HL-60 (cell line): ENCODE measurements at places on chromosomes 2 and 18.
A peak's percentile ranks its signal among the peaks of the same experiment; 100 is the strongest.

DNA sequence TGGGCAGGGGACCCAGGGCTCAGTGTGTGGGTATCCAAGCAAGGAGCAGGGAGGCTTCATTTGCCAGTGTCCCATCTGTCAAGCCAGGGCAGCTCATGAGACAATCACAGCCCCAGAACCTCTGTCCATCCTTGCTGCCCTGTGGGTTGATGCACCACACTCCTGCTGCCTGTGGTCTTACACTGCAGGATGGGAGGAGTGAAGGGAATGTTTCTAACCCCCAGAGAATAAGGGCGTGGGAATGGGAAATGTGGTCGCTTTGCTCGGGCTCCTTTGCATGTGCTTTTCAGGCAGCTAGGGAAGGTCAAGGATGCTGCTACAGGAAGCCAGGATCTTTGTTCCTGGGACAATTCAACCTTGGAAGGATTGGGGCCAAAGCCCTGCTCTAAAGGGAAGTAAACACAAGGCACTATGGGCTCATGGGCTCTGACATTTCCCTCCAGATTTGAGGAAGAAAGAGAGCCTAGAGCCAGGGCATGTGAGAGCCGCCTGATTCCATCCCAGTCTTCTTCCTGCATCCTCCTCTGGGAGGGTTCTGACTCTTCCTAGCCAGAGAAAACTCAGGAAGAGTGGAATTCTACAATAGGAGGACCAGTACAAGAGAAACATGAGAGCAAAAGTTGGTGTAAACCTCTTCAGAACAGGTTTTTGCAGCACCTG, 18.8 kb upstream of the MAP3K20 start:
- no peak for DNase-seq

GRCh38 chr18:59063300-59063906, 76.3 kb upstream of the SEC11C start:
- no peak for DNase-seq

DNA sequence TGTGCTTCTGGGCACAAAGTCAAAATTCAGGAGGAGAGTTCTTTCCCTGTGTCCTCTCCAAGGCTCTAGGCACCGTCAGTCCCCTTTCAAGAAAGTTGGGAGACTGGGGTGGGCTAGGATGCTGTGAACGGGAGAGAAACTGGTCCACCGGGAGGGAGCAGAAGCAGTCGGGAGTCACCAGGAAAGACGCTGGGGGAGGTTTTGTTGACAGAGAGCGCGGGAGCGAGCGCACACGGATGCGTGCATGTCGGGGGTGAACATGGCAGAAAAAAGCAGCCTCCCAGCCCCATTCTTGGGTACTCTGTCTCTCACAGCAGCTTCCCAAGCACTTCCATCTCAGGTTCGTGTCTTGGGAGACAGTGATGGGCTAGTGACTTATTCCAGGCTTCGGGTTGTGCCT, 97.1 kb upstream of the PXDN start:
- DNase-seq: no peak

- no peak for DNase-seq
Observed at GRCh38 chr18:62331581-62332356, 6.7 kb downstream of the TNFRSF11A start.

- DNase-seq: peak; percentile 78
Observed at GRCh38 chr18:3703732-3704176, 253.8 kb downstream of the TGIF1 start.

DNA sequence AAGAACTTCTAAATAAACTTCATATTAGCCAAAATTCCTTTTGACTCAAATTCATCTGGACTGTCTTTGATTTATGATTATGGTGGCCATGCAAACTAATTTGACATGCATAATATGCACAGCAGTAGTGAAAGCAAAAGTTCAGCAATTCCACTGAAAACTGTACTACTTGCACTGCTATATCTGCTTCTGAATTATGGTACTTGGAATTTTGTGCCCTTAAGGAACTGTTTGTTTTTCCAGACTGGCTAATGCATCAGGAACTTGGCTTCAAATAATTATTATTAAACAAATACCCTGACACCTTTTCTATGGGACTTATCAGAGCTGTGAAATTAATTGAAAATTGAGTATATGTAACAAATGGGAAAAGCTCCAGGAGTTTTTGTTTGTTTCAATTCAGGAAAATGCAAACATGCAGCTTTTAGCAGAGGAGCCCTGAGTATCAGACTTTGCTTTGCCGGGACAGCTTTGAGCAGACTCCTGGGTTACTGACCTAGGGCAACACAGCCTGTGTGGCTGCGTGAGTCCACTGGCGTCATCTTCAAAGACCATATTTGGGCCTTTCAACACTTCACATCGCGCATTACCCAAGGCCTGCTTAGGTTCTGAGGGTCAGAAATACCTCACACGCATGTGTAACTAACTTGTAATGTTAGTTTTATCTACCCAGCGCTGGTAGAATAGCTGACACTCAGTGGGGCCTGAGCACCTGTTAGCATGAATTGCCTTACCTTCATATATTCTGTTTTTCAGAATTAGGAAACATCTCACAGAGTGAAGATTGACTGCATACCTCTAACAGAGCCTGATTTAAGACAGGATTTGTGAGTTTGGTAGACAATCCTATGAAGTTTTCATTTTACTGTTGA, 35.4 kb downstream of the CFAP221 start:
- DNase-seq: no peak

DNA sequence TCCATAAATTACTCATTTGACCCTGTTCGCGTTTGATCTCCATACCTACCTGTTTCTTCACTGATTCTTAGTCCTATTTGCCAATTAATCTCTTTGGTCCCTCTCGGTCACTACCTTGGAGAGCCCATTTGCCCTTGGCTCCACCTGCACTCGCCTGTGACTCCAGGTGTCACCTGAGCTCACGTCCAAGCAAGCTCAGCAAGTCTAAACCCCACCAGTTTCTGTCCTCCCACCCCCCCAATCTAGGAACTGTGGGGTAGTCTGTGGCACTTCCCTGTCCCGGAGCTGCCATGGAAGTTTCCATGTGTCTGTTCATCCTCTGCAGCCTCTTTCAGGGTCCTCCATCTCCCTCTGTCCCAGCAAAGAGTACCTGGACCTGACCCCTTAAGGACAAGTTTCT, 68.1 kb upstream of the BCL2L11 start:
- no peak for DNase-seq

DNA sequence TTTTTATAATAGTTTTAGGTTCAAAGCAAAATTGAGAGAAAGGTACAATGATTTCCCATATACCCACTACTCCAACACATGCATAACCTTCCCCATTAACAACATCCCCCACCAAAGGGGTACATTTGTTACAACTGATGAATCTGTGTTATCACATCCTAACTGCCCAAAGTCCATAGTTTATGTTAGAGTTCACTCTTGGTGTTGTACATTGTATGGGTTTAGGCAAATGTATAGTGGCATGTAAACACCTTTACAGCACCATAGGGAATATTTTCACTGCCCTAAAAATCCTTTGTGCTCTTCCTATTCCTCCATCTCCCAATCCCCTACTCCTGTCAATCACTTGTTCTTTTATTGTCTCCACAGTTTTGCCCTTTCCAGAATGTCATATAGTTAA, 471.6 kb downstream of the CPS1 start:
- DNase-seq: no peak

DNA sequence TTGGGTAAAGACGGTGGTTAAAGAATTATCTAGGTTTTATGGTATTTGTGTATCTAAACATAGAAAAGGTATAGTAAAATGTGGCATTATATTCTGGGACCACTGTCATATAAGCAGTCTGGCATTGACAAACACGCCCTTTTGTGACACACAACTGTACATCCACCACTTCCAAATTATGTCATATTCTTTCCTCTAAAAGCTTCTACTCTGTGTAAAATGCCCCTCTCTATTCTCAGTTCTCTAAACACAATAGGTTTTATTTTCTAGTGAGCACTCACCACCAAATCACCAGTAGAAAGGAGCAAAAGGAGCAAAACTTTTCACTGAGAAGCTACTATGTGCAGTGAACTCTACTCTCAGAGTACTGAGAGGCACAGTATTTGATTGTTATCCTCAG, 88.1 kb upstream of the PIEZO2 start:
- no peak for DNase-seq

DNA sequence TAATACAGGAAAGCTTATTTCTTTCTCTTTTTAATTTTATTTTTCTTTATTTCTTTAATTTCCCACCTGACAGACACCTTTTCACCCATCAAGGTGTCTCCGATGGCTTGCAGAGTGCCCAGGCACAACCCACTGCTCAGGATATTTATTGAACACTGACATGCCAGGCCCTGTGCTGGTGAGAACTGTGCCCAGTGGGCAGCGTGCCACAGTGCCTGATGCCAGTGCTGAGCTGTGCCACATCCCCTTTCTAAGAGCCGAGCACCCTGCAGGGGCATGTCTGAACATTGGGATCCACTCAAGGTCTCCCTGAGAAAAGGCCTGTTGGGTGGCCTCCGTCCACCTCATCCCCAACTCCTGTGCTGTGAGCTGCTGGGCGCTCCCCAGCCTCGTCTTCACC, 158.6 kb upstream of the RAB6C start:
- no peak for DNase-seq

DNA sequence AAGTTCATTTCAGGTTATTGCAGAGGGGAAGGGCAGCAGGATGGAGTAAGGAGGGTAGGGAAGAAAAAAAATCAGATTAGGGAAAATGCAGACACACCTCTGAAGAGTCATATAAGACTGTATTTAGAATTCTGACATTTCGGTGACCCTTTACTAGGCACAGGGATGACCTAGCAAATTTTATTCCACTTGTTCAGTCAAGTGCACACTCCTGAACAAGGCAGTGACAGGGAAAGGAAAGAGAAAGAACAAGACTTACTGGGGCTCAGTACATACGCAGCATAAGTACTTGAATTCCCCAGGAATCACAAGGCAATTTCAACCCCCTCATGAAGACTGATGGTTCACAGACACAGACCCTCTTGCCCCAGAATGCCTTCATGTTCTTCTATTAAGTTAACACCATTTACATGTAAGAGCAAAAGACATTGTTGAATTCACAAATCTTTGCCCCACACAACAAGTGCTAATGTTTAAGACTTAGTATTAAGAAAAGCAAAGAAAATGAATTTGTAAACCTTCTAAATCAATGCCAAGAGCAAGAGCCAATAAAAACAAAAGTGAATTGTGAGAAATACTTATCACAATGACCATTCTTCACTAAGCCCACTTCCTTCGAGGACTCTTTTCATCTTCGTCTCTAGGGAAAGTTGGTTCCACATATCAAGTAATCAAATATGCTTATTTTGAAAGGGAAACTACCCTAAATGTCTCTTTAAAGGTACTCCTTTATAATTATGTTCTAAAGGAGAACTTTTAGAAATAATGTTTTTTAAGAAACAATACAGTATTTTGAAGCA, 47.0 kb downstream of the COBLL1 start:
- DNase-seq: no peak

DNA sequence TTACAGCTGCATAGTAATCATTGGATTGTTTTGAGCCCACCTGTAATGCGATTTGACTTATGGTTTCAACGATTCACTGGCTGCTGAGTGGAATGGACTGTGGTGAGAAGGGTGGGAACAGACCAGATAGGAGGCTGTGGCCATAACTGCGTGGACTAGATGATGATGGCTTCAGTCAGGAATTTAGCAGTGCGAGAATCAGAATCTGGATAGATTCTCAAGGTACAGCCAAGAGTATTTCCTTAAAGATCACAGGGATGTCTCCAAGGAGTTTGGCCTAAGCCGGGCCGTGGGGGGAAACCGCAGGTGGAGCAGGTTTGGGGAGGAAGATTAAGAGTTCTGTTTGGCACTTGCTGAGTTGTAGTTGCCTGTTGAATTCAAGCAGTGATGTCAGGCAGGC, 44.0 kb upstream of the CHMP1B start:
- no peak for DNase-seq

DNA sequence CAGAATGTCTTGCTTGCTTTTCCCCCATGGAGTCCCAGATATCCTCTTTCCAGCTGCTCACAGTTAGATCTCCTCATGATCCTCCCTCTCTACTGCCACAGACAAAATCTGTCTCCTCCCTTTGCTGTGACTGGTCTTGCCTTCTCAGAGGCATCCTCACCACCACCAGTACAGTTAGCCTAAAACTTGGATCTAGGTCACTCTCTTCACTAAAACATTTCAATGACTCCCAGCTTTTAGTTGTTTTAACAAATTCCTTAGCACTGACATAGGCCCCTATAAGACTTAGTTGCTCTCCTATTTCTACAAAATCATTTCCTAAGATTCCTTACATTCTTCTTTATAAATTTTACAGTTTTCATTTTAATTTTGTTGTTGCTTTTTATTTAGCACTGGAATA, 734.2 kb upstream of the CHAC2 start:
- DNase-seq: no peak

DNA sequence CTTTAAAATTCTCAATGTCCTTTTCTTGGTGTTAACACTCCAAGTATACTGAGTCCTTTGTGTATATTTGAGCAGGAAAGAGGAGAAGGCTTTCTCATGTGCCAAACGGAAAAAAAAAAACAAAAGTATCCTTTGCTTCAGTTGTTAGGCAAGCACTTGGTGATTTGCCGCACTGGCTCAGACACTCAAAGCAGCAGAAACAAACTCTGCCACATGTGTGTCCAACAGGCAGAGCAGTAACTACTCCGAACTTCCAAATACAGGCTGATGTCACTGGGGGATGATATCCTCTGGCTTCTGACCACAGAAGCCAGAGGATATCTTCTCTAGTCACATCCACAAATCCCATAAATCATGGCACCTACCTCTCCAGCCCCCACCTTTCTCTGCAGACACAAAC, 108.0 kb upstream of the SALL3 start:
- no peak for DNase-seq

DNA sequence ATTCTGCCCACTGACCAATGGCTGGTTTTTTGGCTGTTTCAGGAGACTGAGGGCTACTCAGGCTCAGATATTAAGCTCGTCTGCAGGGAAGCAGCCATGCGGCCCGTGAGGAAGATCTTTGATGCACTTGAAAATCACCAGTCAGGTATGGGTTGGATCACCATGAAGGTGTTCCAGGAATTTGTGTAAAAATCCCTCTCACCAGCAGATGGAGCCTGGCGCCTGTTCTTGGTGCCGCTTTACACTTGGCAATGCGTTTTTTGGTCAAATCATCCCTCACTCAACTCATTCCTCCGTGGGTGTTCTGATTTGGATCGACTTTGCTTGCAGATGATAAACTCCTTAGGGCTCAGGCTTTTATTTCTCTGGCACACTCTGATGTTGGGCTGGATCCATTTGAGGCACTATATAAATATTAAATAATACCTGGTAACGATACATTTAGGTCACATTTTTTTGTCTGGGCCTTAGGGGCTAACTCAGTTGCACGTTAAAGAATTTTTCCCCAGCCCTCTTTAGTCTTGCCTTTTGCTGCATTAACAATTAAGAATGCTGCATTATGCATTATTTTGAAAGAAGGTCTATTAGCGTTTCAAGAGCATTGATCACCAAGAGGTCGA, 50.0 kb downstream of the HDHD2 start:
- peak; percentile 62 for DNase-seq

GRCh38 chr2:123073956-123074355, 951.1 kb upstream of the CNTNAP5 start:
- peak; percentile 58 for DNase-seq
